Activated naive CD4-positive, alpha-beta T cell treated with anti-CD3 and anti-CD28 coated beads, Interleukin-2, amount 50 U/mL, for 72 hours (primary cell): ENCODE measurements at places on chromosomes 3 and 15.

DNA sequence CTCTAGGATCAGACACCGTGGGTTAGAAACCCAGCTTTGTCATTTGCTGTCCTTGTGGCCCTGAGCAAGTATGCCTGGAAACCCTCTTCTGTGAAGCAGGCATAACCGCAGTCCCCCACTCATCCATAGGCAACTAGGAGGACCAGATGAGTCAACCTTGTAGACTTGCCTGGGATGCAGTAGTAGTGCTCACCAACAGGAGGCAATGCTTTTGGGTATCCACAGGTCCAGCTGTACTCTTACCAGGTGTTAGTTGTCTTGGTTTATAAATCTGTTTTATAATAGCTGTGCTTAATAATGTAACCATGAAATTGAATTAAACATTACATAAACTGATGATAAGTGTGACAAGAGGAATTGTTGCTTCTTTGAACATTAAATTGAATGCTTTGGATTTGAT is 389.3 kb downstream of the IL20RB start:
- no peak for DNase-seq

- DNase-seq, result no peak
Measured at GRCh38 chr3:193129607-193130006, 111.4 kb upstream of the PLAAT1 start.

- no peak for DNase-seq
Measured at GRCh38 chr3:58321791-58322190, 10.9 kb upstream of the PXK start.

DNA sequence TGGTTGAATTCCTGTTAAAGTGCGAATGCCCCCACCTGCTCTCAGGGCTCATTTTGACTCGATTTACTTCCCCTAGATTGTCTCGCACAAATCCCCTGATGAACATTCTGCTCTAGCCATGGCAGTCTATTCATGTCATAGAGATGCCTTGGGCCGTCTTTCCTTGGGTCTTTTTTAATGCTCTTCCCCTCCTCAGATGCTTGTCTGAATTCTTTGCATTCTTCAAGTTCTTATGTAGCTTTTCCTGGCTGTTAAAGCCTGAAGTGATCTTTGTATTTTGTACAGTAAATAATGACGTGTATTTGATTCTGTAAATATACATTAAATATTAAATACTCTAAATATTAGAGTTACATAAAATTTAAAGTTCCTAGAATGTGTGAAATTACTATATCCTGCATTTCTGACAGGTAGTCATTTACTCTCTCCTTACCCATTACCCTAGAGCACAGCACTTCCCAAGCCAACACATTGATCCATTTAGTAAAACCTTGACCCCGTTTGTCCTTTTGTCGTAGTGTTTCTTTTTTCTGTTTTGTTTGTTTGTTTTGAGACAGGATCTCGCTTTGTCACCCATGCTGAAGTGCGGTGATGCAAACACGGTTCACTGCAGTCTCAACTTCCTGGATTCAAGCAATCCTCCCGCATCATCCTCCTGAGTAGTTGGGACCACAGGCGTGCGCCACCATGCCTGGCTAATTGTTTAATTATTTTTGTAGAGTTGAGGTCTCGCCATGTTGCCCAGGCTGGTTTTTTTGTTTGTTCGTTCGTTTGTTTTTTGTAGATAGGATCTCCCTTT is 47.9 kb downstream of the YEATS2 start:
- DNase-seq, result no peak

DNA sequence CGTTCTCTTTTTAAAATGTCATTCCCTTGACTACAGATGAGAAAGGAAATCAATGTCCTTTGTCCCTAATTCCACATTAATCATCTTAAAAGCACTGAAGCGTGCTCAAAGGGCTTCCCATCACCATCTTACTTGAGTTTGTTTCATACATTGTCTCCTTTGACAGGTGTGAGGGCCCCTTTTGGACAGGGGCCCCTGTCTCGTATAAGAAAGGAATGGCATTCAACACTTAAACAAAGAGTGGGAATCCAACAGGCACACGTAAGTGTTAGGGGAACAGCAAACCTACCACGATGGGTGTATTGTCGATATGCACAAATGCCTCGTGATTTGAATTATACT is 5.0 kb downstream of the SSUH2 start:
- no peak for DNase-seq

DNA sequence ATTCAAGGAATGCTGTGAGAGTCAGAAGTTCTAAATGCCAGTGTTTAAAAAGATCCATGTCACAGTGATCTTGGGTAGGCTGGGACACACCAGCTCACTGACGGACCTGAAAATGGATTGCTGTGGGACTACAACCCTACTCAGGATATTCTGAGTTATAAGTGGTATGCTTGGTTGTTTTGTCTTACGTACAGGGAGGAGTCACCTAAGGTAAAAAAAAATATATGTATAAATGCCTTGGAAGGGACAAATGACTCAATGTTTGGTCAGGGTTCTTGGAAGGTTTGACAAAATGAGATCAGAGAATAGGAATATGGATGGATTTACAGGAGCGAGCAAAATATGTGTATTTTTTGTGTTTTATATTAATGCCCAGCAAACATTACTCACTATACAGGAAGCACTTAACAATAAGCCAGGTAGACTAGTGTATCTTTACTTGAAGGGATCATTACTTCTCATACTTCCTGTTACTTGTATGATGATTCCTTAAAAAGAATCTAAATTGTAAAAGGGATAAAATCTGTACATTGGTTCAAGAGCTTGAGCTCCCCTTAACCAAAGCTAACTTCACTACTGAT is 767.3 kb downstream of the GBE1 start:
- no peak for DNase-seq

DNA sequence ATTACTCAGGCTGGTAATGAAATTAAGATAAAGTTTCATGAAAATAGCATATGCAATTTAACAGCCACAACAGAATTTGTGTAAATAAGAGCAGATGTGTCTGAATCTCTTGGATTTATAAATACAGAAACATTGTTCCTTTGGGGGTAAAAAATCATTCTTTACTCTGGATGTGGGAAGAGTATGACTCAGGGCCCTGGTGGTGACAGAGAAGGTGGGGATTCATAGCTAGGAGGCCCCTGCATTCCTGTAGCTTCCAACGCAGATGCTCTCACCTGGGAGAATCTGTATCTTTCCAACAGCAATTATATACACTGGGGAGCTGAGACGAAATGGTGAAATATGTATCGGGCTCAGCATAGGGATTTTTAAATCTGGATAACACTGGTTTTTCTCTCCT is 167.6 kb upstream of the CADPS start:
- DNase-seq, result no peak

DNA sequence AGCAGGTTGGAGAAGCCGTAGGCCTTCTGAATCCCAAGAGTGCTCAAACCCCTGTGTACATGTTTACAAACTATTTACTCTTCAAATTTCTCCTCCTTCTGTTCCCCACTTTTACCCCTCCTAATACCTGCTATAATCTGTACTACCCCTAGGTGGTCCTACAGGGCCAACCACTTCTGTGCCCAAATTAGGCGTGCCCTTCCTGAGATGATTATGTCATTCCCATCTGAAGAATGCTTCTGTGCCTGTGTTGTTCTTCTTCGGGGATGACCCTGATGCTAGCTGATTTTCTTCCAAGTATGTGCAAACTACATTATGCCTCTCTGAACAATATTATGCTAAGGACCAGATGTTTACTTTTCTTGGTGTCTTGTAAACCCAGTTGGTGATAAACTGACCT is 20.5 kb downstream of the RBP2 start:
- DNase-seq, result no peak

DNA sequence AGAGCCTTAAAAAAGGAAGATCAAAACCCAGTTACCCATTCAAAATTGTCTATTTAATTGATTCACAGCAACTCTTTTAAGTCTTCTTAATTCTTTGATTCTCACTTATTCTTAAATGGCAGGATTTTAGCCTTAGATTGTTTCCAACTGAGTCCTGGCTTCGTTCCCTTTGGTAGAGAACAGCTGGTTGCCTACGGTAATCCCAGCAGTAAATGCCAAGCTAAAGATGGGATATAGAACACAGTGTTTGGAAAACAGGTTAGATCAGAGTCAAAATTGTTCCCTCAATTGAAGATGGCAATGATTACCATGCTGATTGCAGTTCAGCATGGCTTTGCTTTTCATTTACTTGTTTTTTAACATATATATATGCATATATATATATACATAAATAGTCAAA is 300.9 kb downstream of the PYDC2 start:
- DNase-seq, result no peak

- DNase-seq, result no peak
Measured at GRCh38 chr3:107904536-107905066, 186.2 kb downstream of the CD47 start.

- peak; percentile 28 for DNase-seq
Measured at GRCh38 chr3:14511623-14512280, 28.4 kb downstream of the GRIP2 start.

DNA sequence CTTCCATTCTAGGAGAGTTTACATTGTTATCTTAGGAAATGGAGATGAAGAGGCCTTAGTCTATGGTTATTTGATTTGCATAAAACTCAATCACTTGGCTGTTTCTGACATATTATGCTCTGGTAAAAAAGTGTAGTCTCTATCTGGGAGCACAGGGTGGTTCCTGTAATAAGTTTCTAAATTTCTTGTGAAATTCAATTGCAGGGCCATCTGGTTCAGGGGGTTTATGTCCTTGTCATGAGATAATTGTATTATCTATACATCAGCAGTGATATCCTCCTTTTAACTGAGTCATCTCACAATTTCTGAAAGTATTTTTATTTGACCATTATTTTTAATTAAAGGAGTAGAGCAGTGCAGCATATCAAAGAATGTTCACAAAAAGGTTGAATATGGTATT is 203.3 kb downstream of the MFSD1 start:
- DNase-seq, result no peak

DNA sequence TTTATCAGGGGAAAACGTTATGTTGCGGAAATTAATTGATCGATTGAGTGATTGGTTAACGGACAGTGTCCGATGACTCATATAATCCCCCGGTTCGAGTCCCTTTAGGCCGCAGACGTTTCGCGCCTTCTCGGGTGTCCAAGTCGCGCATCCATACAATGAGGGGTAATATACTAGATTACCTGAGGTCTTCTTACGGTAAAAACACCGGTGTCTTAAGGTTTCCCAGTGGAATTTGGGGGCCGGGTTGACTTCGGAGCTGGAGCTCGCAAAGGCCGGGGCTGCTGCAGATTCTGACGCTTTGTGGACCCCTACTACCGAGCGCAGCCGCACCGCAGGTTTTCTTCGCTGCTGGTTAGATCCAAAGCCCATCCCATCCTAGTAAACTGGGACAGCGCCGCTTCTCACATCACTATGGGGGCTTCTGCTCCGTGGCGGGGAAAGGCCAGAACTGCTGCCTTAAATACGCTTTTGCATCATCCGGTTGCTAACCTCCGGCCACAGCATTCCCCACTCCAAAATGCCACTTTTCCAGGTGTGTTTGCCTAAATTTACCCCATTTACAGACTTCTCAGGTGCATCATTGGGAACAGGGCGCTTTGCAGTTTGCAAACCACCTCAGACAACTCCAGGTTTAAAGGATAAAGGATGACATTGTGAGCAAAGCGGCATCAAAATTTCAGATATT is 858 bp upstream of the SACM1L start:
- no peak for DNase-seq

GRCh38 chr3:19711160-19711782 is 222.7 kb downstream of the EFHB start:
- no peak for DNase-seq

DNA sequence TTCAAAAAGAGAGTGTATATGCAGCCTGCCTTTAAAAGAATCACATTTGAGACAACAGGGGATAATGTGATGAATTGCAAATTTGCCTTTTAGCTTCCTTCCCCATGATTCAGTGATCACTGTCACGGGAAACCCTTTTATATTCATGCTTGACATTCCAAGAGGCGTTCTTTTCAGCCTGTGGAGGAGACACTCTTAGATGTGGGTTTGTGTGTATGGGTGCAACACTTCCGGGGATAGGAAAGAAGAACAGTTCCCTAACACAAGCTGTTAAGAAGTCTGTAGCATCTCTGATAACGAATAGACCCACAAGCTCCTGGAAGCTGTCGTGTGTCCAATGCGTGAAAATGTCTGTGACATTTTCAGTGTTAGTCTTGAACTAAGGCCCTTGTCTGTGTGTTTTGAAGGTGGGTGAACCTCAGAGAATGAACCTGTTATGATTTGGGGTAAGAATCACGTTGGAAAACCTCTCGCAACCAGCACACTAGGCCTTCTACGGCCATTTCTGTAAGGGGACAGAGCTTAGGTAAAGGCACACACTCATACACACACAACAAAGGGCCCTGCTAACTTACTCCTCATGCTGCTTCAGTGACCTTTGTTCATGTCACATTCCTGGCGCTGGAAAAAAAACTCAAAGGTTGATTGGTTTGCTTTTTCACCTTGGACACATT is 229.2 kb upstream of the ST8SIA2 start:
- no peak for DNase-seq

DNA sequence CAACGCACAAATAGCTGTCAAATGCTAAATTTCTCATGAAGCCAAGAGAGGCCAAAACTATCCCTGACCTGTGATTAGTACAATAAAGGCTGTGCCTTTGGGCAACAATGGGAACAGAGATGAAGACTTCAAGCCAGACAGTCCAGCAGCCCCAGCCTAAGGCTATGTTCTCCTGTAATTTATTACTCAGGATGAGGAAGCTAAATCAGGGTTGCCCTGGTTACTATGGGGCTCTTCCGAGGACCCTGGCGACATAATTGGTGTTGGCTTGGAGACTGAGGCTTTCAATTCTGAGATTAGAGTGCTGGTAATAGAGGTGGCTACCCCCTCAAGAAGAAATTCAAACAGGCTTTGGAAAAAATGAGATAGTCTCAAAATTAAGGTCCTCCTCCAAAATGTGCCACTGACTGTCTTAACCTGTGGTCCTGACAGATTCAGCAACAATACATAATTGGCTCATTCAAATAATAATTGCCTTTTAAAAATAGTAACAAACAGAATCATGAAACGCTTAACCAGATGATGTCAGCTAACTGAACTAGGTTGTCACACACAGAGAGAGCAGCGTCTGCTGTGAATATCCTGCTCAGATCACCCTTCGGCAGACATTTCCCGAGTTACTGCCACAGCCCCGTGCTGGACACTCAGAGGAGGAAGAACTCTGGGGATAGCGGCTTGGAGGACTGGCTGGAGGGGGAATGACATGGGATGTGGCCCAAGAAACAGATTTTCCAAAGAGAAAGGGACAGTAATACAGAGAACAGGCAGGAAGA is 43.0 kb downstream of the NSMCE3 start:
- DNase-seq, result no peak
